Stimulated activated CD4-positive, alpha-beta T cell treated with anti-CD3 and anti-CD28 coated beads, Interleukin-1b, Interleukin-23, amount 100 ng/mL, for 1 hour (primary cell): ENCODE measurements at places on chromosomes 16 and 17.

GRCh38 chr17:73291260-73291801 lies 20.5 kb downstream of the CDC42EP4 start:
- no peak for DNase-seq

DNA sequence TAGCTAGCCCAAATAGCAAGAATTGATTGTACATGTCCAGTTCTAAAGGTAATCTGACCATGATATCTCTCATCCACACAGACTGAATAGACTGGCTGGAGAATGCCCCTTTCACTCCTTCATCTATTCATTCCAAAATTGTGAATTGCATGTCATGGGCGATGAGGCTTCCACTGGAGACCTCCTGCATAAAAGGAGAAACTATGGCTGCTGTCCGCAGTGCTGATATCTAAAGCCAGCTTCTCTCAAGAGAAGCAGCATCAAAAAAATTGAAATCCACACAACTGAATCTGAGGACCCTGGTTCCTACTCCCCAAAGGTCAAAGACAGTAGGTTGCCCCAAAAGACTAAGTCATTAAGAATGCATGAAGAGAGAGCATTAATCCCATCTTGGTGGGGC lies 7.9 kb upstream of the SCNN1G start:
- DNase-seq: no peak

DNA sequence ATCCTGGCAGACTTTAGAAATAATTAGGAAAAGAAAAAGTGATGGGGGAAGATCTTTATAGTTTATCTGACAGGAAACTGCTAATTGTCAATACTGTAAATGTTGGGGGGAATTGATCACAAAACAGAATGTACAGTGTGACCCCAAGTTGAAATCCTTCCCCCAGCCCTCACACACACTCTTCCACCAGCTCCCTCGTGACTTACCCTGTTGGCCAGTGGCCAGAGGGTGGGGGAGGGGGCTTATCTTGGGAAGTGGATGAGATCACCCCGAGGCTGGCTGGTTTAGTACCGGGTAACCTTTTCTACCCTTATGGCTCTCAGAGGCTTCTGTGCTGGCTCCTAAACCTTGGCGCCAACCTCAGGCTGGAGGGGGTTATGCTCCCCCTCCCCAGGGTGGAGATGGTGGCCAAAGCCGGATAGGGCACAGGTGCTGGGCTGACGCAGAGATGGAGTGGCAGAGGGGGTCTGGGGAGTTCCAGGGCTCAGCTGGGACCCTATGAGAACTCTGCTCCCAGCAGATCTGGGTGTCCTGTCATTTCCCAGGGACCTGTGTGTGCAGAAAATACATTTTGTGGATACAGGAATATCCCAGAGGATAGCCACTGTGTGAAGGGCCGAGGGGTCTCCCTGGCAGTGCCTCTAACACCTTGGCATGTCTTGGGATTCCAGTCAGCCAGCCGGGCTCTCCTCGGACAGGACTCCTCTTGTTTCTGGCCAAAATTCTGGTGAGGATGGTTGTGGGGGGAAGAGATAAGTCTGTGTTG lies 18.6 kb downstream of the CDH16 start:
- DNase-seq: no peak

DNA sequence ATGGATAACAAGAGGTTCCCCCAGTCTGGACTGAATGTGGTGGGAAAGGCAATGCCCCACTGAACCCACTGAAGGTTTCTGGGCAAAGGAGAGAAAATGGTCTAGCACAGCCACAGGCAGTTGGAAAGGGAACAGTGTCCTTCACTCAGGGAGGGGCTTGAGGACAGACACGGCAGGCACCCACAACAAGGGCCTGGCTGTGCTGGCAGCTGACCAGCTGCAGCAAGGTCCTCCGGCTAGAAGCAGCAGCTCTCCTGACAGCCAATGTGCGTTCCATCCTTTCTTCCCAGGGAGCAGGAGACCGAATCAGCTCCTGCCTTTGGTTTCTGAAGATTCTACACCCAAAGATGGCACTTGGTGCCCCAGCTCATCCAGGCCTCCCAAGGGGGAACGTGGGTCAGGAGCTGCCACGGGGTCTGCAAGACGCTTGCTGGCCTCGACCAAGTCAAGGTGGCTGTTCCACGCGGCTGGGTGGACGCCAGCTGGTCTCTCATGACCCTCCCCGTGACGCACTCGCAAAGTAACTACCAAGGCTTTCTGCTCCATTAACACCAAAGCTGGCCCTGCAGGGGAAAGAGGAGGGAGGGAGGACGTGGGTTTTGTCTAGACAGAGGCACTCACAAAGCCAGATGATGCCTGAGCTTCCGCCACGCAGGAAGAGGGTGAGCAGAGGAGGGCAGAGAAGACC lies 11.1 kb downstream of the ABR start:
- no peak for DNase-seq

DNA sequence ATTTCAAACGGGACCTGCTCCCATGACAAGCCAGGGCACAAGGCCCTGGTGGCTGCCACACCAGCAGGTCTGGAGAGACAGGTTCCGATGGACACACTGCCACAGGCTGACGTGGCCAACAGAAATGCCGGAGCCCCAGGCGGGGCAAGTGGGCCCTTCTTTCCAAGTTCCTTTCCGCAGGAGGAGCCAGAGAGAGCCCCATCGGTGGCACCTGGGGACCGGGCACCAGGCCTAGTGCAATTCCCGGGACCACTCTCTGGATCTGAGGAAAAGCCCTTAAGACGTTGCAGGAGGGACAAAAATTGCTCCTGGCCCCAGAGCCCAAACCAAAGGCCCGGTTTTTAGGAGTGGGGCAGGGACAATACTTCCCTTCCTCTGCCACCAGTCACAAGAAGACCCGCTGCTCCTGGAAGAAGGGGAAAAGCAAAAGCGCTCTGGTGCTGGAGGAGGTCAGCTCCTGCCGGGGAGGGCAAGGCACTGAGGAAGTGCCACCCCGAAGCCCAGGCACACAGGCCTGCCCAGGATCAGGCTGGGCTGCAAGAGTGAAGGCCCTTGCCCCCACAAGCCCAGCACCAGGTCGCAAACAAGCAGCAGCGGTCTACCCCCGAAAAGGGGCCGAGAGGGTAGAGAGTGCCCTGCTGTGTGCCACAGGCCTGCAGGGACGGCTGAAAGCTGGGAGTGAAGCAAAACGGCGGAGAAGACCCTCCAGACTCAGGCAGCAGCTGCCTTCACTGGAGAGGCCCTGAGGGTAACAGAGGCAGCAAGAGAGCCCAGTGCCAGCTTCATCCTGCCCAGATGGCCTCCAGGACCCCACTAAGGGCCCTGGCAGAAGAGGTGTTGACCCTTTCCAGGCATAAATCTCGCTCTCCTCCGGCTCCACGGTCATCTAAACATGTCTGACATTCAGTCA lies 29.1 kb downstream of the MAP1LC3B start:
- DNase-seq: no peak

DNA sequence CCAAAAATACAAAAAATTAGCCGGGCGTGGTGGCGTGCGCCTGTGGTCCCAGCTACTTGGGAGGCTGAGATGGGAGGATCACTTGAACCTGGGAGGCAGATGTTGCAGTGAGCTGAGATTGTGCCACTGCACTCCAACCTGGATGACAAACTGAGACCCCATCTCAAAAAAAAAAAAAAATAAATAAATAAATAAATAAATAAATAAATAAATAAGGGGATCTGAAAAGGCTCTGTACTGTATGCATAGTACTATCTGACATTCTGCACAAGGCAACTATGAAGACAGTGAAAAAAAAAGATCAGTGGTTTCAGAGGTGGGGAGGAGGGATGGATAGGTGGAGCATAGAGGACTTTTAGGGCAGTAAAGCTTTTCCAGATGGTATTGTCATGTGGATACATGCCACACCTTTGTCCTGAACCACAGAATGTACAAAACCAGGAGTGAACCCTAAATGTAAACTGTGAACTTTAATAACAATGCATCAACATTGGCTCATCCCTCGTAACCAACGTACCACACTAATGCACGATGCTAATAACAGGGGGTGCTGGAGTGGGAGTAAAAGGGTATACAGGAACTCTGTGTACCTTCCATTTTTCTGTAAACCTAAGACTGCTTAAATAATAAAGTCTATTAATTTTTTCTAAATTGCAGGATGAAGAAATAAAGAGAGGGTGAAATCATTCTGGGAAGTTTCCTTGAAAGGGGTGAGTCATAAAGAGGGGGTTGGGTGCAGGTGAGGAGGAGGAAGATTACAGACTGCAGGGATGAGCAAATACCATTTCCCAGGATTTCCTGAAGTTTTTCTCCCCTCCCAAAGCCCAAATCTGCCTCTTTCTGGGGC lies 155.8 kb upstream of the SDK2 start:
- DNase-seq: no peak

- DNase-seq: no peak
Observed at GRCh38 chr16:55452996-55453395, 26.0 kb upstream of the MMP2 start.

GRCh38 chr16:65372171-65372570 lies 250.3 kb upstream of the CDH11 start:
- DNase-seq: no peak

DNA sequence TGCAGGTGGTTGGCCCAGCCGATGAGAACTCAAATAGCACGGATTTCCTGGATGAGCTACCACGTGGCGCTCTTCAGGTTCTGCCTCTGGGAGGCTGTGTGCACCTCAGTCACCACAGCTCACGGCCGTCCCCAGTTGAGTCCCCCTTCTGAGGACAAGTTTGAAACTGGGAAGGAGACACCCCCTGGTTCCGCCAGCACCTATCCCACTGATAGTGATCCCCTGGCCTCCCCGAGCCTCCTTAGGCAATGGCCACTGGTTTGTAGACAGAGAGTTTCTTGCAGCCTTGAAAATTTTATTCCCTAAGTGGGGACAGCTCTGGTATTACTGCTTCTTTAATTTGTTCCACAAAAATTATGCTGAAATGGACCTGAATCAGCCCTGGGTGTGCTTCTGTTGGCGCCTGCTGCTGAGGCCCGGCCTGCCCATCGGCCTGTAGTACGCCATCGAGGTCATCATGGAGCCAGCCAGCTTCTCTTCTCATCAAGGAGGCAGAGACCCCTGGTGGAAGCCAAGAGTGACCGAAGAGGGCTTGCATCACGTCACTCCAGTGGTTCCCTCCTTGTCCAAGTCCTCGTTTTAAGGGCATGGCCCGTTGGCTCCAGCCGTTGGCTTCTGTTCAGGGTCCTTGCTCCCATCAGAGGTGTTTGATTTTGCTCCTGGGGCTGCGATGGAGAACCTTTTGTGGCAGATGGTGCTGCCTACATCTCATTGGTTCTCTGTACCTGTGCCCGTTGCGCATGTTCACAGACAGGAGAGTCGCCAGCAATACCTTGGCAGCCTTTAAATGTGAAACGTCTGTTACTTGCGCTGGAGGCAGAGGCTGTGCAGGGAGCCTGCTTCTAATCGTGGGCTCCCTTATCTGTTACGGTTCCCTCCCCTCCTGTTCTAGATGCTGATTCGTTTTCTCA lies 9.3 kb downstream of the SMCR8 start:
- DNase-seq: no peak

DNA sequence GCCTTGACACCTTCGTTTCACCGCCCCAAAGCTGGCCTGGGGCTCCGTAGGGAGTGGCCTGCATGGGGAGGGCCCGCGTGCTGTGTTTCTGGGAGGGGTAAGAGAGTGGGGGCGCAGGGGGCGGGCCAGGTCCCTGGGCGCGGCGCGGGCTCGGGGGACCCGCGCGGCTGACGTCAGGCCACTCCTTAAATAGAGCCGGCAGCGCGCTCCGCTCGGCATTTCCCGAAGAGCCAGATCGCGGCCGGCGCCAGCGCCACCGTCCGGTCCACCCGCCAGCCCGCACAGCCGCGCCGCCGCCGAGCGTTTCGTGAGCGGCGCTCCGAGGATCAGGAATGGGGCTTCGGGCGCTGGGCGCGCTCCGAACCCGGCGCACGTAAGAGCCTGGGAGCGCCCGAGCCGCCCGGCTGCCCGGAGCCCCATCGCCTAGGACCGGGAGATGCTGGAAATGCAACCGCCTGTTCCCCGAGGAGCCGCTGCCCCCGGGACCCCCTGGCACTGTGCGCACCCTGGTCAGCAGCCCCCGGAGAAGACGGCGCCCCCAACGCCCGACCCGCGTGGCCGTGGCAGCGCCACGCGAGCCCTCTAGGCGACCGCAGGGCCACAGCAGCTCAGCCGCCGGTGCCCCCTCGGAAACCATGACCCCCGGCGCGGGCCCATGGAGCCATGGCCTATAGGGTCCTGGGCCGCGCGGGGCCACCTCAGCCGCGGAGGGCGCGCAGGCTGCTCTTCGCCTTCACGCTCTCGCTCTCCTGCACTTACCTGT lies at the start of gene HS3ST2:
HS3ST2 (plus strand) TSS at position 215 of the 763 bp plus-strand sequence; CDS start at position 664, 449 bp downstream.
- DNase-seq: no peak

- DNase-seq: peak; percentile 48
Observed at GRCh38 chr16:813204-813915, 12.8 kb upstream of the GNG13 start.

DNA sequence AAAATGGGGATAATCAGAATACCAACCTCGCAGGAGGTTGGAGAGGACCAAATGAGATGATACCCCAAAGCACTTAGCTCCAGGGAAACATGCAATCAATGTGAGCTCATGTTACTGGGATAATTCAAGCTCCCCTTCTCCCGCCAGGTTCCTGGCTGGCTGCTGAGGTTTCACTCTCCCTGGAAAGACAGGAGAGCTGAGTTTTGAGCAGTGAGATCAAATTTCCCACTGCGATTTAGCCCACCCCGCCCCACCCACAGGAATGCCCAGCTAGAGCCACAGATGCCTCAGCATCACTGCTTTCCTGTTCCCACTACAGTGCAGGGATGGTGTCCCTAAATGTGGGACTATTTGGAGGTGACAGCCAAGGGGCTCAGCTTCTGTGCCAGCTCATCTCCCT lies 56.7 kb downstream of the ZNF423 start:
- DNase-seq: no peak

DNA sequence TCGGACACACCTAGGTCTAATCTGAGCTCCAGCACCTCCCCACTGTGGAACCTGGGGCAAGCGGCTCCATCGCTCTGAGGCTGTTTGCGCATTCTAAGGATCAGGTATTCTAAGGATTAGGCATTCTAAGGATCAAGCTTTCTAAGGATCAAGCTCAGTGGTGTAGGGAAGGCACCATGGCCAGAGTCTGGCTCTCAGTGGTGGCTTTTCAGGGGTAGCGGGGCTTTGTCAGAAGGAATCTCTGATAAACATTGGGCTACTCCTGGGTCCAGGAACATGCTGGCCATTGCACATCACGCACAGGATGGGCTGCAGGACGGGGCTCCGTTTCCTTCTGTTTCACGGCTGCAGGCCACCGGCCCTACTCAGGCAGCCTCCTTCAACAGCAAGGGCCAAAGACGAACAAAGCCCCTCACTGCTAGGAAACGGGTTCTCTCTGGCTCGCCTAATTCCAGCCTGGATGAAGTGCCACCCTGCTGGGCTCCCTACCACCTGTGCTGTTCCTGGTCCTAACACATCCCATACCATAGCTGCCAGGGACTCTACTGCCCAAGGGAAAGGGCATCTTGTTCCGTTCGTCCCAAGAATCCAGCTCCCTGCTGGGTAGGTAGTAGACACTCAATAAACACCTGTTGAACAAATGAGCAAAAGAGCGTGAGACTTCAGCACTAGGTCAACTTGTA lies 5.5 kb downstream of the C1QTNF1 start:
- no peak for DNase-seq

- no peak for DNase-seq
Observed at GRCh38 chr16:47144559-47144877, 773 bp upstream of the NETO2 start.
